ENCODE measurements at places on chromosomes 6 and 20.

DNA sequence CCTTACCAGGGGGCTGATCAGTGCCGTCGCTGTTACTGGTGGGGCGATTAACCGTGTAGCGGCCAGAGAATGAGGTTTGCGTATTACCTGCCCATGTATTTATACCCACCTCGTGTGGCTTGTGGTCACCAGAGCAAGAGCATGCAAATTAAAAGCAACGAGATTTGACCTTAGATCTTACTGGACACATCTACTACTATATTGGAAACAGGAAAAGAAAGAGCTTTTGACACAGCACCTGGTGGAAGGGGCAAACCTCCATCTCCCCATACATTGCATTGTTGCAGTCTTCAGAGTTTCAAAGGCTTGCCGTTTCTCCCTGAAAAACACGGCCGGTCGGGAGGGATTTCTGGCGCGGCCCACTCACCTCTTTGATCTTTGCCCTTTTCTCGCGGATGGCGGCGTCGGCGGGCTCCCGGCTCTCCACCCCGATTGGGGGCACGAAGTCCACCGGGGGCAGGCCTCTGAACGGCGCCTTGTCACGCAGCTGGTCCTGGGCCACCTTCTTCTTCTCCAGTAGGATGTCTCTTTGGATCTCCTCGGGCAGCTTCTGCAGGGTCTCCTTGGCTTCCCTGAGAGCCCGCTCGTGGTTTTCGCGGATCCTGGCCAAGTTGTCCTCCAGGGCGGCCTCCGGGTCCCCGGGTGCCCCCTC lies 1.3 kb downstream of the MAN1A1 start:
- no peak for DNase-seq

- no peak for DNase-seq
Measured at GRCh38 chr20:10735195-10735949, 61.6 kb upstream of the JAG1 start.

GRCh38 chr20:64006902-64007301 lies 26.0 kb downstream of the PRPF6 start:
- no peak for DNase-seq

- no peak for DNase-seq
Measured at GRCh38 chr6:163842467-163842866, 427.9 kb downstream of the QKI start.

GRCh38 chr6:105430685-105431084 lies 27.8 kb upstream of the PREP start:
- no peak for DNase-seq

DNA sequence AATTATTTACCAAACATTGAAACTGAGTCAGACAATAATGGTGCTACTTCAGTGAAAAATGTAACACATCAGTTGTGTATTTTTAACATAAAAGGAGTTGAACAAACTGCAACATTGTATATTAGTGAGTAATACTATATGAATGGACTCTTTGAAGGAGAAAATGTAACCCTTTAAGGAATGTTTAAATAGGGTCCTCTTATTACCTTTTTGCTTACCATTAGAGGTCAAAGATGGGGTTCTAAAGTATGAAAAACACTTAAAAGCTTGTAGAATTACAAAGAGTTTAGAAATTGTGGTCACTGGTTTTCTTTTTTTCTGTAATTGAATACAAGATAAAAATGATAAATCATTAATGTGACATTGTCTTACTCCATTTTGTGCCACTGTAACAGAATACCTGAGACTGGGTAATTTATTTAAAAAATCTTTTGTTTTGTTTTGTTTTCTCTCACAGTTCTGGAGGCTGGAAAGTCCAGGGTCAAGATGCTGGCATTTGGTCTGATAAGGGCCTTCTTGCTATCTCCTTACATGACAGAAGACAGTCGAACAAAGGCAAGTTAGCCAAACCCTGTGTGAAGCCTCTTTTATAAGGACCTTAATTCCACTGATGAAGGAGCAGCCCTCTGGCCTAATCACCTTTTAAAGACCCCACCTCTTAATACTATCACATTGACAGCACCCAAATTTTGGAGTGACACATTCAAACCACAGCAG lies 43.2 kb downstream of the SESN1 start:
- DNase-seq, result peak; percentile 29

GRCh38 chr6:168528474-168529095 lies 87.6 kb downstream of the SMOC2 start:
- DNase-seq, result no peak

Data from astrocyte of the cerebellum (primary cell).